Stimulated activated CD4-positive, alpha-beta T cell treated with anti-CD3 and anti-CD28 coated beads, Interleukin-4, amount 100 ng/mL, for 48 hours (primary cell): ENCODE measurements at places on chromosomes 16 and 17.

GRCh38 chr17:80372456-80372855 is 42.5 kb upstream of the ENDOV start:
- DNase-seq, result no peak

DNA sequence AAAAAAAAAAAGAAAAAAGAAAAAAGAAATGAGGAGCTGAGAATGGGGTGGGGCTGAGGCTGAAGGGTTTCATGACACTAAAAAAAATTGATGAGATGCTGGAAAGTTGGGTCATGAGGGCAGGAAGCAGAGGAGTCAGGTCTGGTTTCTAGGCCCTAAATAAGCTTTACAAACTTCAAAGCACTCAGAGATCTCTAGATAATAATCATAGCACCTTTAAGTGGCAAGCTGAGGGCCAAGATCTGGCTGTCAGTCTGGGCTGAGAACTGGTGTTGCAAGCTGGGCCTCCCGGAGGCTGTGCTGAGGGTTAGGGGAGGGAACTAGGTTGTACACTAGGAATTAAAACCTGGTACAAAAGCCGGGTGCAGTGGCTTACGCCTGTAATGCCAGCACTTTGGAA is 6.4 kb downstream of the ZNF764 start:
- DNase-seq, result peak; percentile 46

DNA sequence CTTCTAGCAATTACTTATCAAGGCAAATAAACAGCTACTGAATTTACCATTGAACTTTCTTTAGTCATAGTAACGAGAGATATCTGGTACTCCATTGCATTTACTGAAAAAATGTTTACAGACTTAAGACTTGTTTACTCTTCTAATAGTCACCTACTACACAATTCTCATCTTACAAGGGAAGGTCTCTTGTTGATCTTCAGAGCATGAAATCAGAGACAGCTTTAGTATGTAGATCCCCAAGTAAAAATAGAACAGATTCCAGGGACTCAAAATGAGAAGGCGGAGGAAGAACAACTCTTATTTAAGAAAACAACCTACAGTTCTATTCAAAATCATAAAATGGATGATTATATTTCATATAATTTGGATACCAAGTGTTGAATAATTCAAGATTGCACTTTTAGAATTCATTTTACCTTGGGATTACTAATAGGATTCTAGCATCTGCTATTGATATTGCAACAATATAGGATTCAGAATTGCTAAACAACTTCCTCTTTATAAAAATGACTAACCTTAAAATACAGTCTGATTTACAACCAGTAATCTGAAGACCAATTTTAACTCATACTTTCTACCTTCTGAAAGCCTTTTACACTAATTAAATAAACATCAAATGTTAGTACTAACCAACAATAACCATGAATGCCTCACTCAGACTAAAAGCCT is 20.8 kb downstream of the UBE2G1 start:
- no peak for DNase-seq

- no peak for DNase-seq
Measured at GRCh38 chr17:57099165-57099564, 14.1 kb downstream of the AKAP1 start.

- DNase-seq, result no peak
Measured at GRCh38 chr16:74747716-74748615, 26.7 kb downstream of the FA2H start.

DNA sequence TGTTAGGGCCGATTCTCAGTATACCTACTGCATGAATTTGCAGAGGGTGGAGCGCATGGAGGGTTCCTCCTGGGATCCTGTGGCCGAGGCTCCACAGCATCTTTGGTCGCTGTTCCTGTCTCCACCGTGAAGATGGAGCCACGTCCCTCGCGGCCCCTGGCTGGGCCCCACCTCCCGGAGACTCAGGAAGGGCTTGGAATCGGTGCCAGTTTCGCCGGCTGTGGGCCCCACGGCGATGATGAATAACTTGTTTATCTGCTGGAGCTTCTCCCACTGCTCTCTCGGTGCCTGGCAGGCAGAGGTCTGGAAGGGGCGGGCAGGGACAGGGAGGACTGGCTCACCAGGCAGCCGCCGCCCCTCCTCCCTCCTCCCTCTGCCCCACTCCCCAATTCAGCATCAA is 8.1 kb downstream of the SLC5A11 start:
- no peak for DNase-seq

- no peak for DNase-seq
Measured at GRCh38 chr16:86520317-86521210, 10.2 kb downstream of the FOXF1 start.

DNA sequence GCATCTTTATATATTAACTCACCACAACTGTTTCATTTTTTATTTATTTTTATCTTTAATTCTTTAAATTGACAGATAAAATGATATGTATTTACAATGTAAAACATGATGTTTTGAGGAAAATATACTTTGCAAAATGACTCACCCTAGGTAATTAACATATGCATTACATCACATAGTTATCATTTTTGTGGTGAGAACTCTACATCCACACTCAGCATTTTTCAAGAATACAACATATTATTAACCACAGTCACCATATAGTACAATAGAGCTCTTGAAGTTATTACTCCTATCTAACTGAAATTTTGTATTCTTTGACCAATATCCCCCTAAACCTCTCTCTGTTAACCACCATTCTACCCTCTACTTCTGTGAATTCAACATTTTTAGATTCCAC is 194.7 kb upstream of the KIF2B start:
- no peak for DNase-seq
